ENCODE measurements at places on chromosomes 6 and 20. TPM values are rescaled to one million over a fixed set of nuclear protein-coding genes. Genes with fewer than 3 reads are reported as not detected.

BCAS1 gene
- 1.8 TPM for polyA plus RNA-seq

EPB41L1 gene
- polyA plus RNA-seq: 0.83 TPM

ATP6V1G2 gene
- 0.53 TPM for polyA plus RNA-seq

SIRPD gene
- polyA plus RNA-seq: not detected

CALHM5 gene
- polyA plus RNA-seq: not detected

SCGN gene
- polyA plus RNA-seq: not detected

FAM217A gene
- not detected for polyA plus RNA-seq

TMEM244 gene
- 0.84 TPM for polyA plus RNA-seq

SLC32A1 gene
- polyA plus RNA-seq: not detected

C6orf132 gene
- polyA plus RNA-seq: not detected

BRD2 gene
- 110 TPM for polyA plus RNA-seq

YTHDF1 gene
- polyA plus RNA-seq: 17.4 TPM

CDH26 gene
- not detected for polyA plus RNA-seq

SFTA2 gene
- 0.60 TPM for polyA plus RNA-seq

TRIM31 gene
- not detected for polyA plus RNA-seq

IYD gene
- not detected for polyA plus RNA-seq

TRIM15 gene
- not detected for polyA plus RNA-seq

LY6G6C gene
- not detected for polyA plus RNA-seq

TMEM151B gene
- not detected for polyA plus RNA-seq

CYP24A1 gene
- polyA plus RNA-seq: not detected

TREML1 gene
- polyA plus RNA-seq: 3.0 TPM

GLP1R gene
- not detected for polyA plus RNA-seq

ZNF165 gene
- polyA plus RNA-seq: 3.5 TPM

EYA2 gene
- 0.11 TPM for polyA plus RNA-seq

SYNDIG1 gene
- not detected for polyA plus RNA-seq

PPP1R16B gene
- 68.0 TPM for polyA plus RNA-seq

HNF4A gene
- polyA plus RNA-seq: not detected

VIP gene
- polyA plus RNA-seq: not detected

SUN5 gene
- polyA plus RNA-seq: not detected

PTPN1 gene
- 73.8 TPM for polyA plus RNA-seq

GGTLC1 gene
- not detected for polyA plus RNA-seq

Measured in IgD-negative memory B cell (primary cell).